ENCODE measurements at places on chromosomes 12 and 14.

DNA sequence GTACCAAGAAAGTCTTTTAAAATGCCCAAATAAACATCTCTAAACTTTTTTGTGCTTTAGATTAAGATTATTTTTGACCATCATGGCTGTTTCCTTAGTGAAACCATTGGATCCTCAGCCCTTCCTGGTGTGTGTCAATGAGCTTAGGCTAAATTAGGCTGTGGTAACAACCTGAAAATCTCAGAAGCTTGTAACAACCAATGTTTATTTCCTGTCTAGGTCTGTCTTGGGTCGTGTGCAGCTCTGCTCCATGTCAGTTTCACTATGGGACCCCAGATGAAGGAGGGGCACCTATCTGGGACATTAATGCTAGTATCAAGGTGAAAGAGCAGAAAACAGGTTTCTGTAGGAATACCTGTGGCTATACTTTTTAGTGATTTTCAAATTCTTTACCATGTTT lies 49.9 kb downstream of the KCNMB4 start:
- DNase-seq, result no peak

- no peak for DNase-seq
Observed at GRCh38 chr12:111870706-111871105, 28.7 kb downstream of the MAPKAPK5 start.

DNA sequence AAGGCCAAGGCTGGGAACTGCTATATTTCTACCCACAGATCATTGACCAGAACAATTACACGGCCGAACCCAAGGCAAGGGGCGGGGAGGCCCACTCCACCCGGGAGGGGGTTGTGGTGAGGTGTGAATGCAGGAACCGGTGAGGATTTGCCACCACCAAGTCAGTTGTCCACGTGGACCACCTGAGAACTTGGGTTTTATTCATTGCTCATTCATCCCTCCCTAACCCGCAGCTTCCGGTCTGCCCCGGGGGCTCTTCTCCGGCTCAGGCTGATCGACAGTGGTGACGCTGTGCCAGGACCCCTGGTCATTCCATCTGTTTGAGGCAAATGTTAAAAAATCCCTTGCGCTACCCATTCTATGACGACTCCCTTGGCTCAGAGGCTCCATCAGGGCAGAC lies 127.7 kb upstream of the RTL1 start:
- DNase-seq, result no peak

GRCh38 chr14:65336191-65336591 lies 76.3 kb upstream of the FUT8 start:
- DNase-seq, result no peak

GRCh38 chr12:17666641-17667324 lies 423.2 kb downstream of the RERGL start:
- no peak for DNase-seq

DNA sequence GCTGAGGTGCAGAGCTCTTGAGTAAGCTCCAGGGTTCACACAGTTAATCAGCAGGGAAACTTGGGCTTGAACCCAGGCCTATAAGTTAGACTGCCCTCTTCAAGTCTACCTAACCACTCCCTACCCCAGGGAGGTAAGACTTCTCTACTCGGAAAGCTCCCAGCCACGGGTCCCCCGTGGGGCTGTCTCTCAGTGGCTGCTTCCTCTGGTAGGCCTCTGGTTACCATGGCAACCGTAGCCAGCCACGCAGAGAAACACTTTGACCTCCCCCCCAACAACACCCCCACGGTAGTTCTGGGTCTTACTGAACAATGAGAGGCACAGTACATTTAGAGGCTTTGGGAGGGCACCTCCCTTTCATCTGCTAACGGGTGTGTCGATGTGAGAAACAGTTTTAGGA lies 245.2 kb downstream of the AACS start:
- no peak for DNase-seq

DNA sequence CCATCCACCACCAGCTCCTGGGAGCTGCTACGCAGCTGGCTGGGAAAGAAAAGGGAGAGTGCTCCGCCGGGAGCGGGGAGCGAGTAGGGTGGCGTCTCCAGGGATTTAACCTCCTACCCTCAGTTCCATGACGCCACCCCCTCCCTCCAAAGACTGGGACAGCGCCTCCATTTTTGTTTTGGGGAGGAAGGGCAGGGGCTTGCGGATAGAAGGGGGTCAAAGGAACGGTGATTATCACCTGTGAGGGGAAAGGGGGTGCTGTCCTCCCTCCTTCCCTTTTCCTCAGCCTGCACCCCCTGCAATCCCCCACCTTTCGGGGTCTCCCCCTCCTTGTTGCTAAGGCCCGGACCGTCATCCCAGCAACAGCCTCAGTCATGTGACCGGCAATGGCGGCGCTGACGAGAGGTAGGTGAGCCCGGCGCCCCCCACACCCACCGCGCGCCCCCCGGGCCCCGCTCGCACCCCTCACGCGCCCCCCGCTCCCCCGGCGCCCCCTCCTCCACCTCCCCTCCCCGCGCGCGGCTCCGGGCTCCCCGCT lies at the start of gene DTX3:
DTX3 (plus strand) TSS at position 371 of the 538 bp plus-strand sequence. CDS start 1,694 bp downstream, outside the sequence.
- DNase-seq, result peak; percentile 60

DNA sequence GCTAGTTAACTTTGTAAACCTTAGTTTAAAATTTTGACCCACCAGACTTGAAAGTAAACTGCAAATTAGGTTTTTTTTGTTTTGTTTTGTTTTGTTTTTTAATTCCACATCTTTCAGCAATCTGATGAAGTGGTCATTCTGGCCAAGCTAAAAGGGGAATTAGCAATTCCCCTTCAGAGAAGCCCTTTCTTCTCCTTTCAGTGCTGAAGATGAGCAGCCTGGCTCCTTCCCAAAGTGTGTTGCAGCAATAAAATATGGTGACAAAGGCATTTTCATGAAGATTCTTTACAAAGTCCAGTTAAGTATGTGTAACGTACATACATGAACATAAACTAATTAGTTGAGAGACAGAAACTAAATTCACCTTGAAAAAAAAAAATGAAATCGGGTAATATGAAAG lies 380.1 kb downstream of the NOVA1 start:
- no peak for DNase-seq

GRCh38 chr14:29671034-29671433 lies 256.6 kb downstream of the PRKD1 start:
- no peak for DNase-seq

GRCh38 chr12:48160807-48161206 lies 3.5 kb upstream of the ASB8 start:
- DNase-seq, result no peak

DNA sequence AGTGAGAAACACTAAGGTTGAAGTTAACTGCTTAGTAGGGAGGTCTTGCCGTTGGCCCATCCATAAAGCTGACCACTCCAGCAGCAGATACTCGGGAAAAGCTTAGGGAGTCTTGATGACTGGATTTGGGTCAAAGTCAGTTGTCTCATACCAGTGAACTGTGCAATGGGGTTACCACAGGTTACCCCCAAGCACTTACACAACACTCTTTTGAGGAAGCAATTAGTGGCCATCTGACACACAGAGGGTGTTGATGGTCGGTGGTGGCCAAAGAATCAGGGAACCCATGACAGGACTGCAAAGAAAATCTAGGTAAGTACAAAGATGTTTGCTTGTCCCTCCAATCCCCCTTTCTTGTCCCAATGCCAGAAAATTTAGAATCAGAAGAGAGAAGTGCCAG lies 410.2 kb downstream of the APAF1 start:
- DNase-seq, result no peak

GRCh38 chr14:103385929-103386712 lies 906 bp downstream of the MARK3 start:
- DNase-seq, result no peak

- DNase-seq, result no peak
Observed at GRCh38 chr12:79927772-79928474, 7.0 kb downstream of the PPP1R12A start.

DNA sequence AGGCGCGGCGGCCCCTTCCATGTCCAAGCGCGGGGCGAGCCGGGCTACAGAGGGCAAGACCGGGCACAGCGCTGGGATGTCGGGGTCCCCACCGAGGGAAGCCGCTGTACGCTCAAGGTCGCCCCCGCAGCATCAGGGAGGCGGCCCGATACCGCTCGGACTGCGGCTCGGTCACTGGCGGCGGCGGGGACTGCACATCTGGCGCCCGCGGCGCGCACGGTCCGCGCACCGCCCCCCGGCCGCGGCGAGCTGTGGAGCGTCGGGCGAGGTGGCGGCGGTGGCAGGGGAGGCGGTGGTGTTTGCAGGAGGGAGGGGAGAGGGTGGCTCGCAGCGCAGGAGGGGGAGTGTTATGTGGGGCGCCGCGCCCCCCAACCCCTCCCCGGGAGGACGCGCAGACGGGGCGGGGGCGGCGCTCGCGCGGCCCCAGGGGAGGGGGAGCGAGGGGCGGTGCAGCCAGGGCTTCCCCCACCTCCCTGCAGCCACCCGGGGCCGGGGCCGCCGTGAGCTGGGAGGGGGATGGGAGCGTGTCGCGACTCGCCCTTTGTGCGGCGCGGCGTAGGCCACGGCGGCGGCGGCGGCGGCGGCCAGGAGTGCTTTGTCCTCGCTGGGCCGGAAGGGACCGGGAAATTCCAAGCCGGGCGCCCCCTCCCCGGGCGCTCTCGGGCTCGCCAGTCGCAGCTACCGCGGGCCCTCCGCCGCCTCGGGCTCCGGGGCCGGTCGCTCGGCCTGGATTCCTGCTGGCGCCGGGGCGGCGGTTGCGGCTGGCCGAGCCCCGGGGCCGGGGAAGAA lies at the start of gene NUAK1:
NUAK1 (minus strand) TSS at position 322 of the 789 bp plus-strand sequence; CDS start at position 21, 301 bp downstream.
- DNase-seq, result no peak

GRCh38 chr12:16691624-16692023 lies 85.7 kb upstream of the LMO3 start:
- no peak for DNase-seq

- no peak for DNase-seq
Observed at GRCh38 chr12:120818416-120818815, 85.7 kb downstream of the SPPL3 start.

GRCh38 chr12:44616402-44616801 lies 259.7 kb downstream of the NELL2 start:
- DNase-seq, result no peak

GRCh38 chr12:108602976-108603704 lies 5.3 kb upstream of the TMEM119 start:
- DNase-seq, result no peak

GRCh38 chr12:119036878-119037825 lies 55.8 kb downstream of the SRRM4 start:
- peak; percentile 17 for DNase-seq

- no peak for DNase-seq
Observed at GRCh38 chr14:92676403-92677086, 71.9 kb downstream of the LGMN start.

- DNase-seq, result peak; percentile 16
Observed at GRCh38 chr14:45251912-45252311, 1.1 kb downstream of the MIS18BP1 start.

DNA sequence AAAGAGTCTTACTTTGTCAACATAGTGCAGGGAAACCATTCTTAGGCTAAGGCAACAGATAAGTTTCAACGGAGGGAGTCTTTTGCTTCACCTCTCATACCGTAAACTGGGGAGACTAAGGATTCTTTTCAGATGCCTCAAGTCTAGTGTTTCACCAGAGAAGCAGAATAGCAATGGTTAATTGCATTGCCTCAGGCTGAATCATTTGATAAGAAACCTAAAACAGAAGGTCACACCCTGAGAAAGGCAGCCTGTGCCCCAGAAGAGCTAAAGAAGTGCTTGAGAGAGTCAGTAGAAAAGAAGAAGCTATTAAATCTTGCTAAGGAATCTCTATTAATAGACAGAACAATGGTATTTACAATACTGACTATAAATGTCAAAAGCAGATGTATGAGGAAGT lies 21.8 kb upstream of the ATXN7L3B start:
- no peak for DNase-seq

DNA sequence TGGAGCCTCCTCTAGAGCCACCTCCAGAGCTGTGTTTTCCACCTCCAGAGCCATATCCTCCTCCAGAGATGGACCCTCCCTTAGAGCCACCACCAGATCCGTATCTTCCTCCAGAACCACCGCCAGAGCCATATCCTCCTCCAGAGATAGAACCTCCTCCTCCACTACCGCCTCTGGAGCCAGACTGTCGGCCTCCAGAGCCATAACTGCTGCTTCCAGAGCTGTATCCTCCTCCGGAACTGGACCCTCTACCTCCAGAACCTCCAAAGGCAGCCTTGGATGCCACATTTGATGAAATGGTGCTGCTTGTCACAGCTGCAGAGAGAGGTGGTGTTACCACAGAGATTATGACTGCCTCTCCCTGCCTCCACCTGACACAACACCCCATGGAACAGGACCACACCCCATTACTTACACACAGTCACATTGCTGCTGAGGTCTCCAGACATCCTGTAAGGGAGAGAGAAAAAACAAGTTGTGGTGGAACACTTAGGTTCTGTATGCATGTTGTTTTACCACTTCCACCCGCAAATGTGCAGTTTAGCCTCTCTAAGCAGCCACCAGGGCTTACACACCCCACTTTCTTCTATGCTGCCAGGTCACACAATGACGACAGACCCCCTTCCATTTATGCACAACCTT lies 6.8 kb downstream of the KRT2 start:
- DNase-seq, result no peak

- DNase-seq, result no peak
Observed at GRCh38 chr14:100474196-100474595, 113.0 kb downstream of the BEGAIN start.

DNA sequence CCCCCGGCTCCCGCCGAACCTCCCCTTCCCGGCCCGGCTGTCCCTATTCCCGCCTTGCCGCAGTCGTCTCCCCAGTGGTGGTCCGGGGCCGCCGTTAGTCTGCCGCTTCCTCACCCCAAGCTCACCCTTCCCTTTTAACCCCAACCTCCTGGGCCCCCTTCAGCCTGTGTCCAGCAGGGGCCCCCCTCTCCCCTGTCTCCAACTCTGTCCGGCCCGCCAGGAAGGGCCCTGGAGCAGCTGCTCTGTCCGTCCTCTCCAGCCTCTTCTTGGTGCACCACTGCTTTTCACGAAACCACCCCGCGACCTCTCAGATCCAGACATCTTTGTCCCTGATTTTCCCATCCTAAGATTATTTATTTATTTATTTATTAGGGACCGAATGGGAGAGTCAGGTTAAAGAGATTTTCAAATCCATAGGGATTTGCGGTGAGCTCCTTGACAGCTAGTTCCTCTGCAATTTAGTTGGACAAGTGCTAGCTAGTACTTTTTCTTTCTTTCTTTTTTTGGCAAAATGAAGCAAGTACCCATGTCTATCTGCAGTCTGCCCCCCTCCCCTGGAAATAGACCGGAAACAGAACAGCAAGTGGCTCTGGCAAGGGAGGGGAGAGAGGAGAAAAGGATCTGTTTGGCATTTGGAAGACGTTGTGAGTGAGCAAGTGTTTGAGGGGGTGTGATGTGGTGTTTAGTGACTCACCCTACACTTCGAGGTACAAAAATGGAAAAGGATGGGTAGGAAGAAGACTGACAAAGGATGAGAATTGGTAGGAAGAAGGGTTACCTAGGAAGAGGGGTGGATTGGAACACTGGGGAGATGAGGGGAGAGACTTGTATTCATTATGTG lies 632 bp downstream of the UBR7 start:
- no peak for DNase-seq

DNA sequence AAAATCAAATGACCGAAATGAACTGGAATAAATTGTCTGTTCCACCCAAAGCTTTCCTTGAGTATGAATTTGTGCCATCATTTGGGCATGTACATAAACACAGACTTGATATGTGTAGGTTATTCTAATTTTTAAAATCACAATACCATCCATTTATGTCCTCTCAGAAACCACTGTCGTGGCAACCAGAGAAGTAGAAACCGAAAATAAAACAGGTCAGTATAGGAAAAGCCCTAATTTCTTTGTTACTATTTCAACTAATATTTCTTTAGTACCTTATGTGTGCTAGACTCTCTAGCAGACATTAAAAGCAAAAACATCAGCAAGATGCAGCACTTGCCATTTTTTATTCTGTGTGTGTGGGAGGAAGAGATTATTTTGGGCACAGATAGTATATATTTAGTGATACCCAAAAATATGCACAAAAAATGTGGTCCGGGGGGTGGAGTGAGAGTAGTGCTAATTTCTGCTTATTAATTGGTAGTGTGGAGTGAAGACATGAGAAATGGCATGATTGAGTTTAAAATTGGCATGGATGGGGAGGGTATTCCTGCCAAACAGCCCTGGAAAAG lies 130.8 kb upstream of the CNTN1 start:
- no peak for DNase-seq

All from GM12892 (cell line).